ENCODE measurements at places on chromosomes 7 and 10.
A peak's percentile ranks its signal among the peaks of the same experiment; 100 is the strongest.

- DNase-seq, result no peak
These were observed 133.7 kb upstream of the ZMIZ1 start for GRCh38 chr10:78934994-78935602.

- no peak for DNase-seq
These were observed 177.9 kb downstream of the RNF133 start for GRCh38 chr7:122520971-122521555.

DNA sequence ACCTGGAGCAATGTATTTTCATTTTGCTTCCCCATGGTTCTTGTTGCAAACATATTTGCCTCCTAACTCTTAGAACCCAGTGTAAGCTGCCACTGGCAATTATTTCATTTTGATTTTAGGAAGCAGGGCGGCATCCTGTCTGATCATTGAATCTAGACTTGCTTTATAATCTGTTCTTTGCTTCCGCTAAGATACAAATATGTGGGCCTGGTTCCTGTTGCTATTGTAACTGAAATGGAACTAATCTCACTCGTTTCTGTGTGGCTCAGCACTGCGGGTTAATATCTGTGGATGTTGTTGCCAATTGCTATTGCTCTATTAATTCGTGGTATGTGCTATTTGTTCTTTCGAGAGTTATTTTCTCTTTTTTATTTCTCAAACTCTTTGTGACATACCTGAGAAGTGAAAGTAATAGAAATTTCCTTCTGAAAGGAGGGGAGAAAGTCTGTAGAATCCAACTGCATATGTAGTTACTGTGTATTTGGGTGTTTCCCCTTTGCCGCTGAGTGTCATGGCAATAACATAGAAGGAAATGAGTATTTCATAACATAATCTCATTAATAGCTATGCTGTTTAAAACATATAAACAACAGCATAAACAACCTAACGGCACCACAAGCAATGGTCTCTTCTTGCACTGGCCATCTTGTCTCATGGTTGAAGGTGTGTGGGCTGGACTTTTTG is 62.4 kb downstream of the FZD1 start:
- no peak for DNase-seq

DNA sequence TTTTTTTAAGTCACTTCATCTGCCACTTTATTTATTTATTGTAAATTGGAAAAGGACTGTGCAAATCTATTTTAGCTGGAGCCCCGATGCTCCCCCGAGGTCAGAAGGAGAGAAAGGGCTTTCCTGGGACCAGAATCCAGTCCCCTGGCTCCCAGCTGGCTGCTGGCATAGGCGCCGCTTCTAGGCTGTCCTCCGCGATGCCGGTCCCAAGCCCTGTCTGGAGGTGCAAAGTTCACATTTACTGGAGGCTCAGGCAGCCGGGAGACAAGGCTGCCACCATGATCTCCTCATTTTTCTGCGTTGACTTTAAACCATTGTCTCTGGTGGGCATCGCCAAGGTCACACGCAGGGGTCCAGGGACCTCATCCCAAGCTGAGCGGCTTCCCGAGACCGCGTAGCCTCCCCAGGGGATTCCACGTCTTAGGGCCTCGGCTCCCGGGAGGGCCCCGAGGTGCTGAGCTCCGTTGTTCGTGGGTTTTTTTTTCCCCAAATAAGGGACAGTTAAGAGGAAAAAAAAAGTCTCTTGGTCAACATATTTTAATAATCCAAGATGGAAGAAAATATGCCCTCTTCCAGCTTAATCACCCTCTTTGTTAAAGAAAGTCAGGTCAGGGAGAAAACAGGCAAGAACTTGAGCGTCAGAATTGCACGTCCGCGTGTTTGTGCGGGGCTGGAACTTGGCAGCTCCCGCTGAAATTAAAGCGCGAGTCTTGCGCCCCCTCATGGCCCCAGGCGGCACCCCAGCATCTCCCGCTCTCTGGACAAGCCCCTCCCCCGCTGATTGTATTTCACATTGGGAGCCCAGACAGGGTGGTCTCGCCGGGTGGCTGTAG is 11.9 kb downstream of the RGR start:
- DNase-seq, result peak; percentile 69

DNA sequence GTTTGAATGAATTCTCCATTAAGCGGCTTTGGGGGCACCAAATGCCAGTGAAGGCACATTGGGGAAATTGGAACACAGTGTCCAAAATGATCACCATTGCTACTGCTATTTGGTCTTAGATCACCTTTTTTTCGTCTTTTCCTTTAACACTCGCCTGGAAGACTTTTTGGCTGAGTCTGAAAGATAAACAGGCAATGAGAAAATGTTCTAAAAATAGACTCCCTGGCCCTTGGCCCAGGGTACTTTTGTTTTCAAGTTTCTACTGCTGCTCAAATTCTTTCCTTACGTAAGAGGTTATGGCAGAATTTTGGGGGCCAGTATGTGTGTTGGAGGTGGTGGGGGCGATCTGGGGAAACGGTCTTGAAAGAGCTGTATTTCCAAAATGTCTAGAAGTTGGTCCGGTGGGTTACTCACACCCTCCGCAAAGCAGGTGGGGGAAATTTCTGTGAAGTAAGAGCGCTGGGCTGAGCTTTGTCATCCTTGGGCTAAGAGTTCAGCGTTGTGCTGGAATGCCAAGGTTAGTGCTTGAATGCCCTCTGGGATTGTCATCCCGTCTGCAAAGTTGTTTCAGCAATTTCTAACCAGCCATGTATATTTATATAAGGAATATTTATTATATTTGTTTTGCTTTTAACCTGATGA is 1.3 kb upstream of the ITPRIP start:
- DNase-seq, result peak; percentile 84

DNA sequence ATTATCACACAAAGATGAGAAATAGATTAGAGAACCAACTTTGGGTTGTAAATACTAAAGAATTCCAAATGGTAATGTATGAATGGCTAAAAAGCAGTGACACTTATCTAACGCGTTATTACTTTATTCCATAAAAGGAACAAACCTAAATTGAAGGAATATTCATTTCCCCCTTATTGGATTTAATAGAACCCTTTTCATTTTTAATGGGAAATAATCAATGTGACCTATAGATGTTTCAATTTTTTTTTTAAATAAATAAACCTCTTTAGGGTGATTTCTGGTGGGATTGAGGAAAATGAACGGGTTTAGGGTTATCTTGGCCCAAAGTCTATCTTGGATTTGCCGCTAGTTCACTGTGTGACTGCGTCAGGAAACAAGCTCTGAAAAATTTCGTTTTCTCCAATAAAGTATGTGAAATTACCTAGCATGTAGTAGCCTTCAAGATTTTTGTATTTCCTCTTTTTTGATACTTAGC is 1.9 kb upstream of the ACBD5 start:
- no peak for DNase-seq
